Stimulated activated CD4-positive, alpha-beta T cell treated with anti-CD3 and anti-CD28 coated beads, Interleukin-1b, Interleukin-23, amount 100 ng/mL, for 24 hours (primary cell): ENCODE measurements at places on chromosomes 13 and 19.

- no peak for DNase-seq
Measured at GRCh38 chr19:40921005-40921897, 39.2 kb upstream of the CYP2A7 start.

DNA sequence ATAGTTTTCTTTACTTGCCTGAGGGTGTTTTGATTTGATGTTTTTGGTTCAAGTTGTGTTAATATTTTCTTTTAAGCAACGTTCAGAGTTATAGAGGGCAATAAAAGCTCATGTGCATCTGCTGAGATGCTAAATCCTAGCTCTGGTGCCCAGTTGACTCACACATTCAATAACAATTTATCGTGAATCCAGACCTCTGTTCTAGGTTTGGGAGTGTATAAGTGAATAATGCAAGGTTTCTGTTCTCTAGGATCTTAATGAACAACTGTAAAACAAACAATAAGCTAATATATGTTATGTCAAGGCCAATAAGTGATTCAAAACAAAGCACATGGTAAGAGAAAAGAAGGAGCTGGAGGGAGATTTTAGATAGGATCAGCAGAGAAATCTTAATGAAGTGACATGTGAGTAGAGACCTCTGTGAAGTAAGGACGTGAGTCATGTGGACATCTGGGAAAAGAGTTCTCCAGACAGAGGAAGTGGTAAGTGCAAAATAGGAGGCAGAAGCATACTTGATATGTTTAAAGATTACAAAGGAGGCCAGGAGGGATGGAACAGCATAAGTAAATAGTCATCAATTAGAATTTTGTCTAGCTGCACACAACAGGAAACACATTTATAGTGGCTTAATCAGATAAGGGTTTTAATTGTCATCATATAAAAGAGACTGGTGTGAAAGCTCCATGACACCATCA, 278.5 kb upstream of the HTR2A start:
- DNase-seq: no peak

- DNase-seq: no peak
Measured at GRCh38 chr13:48625413-48626076, 28.2 kb upstream of the CYSLTR2 start.

DNA sequence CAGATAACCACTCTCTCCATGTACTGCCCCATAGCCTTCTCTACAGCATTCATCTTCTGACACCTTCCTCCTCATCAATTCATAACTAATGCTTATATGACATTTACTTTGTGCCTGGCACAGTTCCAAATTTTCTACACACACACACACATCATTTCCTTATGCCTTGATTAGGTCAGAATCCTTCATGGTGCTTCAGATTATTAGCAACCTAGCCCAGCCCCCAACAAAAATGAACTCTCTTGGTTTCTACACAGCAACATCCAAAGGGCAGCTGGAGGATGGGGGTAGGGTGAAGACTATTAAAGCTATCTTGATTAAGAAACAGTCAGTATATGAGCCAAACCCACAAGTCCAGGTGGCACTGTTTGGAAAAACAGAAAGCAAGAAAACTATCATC, 3.7 kb downstream of the RUBCNL start:
- DNase-seq: no peak

DNA sequence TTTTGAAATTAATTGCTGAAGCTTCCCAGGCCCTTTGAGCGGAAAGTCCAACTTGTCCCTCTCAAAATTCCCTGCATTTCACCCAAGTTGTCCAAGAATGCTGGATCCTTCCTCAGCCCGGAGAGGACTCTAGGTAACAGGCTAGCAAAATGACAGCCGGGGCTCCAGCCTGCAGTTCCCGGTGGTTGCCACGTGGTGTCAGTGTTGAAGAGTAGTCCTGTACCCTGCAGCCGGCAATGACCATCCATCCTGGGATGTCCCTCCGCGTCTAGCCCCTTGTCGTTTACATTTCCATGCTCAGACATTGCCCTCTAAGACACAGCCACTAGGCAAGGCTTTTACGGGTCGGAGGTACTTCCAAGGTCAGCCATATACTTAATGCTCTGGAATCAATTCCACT, 31.4 kb upstream of the MTIF3 start:
- no peak for DNase-seq
